NCI-H1092 treated with DMSO at 0.1 percent for 48 hours (cell line): ENCODE measurements at places on chromosomes 16 and 17.

GRCh38 chr17:52237151-52237550, 78.6 kb upstream of the CA10 start:
- no peak for DNase-seq

DNA sequence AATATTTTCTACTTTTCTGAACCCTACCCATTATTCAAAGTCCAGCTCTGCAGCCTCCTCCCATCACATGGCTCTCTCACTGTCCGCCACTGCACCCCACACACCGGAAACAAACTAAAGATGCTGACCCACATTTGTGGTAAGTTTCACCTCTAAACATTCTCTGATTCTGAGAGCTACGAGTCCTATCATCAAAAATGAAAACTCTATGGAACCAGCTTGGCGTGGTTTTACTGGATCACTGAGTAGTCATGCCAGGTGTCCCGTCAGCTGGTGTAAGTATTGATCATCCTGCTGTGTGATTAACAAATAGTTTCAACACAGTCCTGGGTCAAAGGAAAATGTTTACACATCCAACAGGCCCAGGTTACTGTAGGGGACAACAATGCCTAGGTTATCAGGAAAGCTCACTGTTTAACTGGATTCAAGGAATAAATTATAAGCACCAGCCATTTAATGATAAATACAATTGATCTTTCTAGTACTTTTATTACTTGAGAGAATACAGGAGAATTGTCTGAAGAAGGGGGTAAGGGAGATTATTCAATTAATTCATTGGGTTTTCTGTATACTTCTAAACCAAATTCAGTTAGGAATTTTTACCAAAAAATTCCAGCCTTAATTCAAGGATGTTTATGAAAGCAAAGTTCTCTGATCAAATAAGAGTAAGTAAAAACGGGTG, 33.9 kb downstream of the CYTH1 start:
- DNase-seq, result no peak

- DNase-seq, result no peak
Measured at GRCh38 chr17:9108146-9108545, 86.8 kb downstream of the NTN1 start.

DNA sequence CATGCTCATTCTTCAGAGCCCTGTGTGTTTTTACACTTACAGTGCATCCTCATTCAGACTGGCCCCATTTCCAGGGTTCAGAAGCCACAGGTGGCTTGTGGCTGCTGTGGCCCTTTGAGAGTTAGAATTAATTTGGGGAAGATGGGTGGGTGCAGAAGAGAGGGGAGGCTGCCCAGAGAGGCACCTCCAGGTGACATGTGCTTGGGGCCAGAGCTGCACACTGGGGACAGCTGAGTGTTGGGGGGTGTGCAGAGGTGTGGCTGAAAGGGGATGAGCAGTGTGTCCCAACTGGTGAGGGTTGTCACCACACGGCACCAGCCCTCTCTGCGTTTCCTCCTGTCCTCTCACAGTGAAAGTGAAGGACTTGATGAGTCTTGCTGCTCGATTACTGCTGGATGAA, 6.9 kb upstream of the EIF1 start:
- no peak for DNase-seq

- no peak for DNase-seq
Measured at GRCh38 chr16:85901773-85902365, 2.9 kb downstream of the IRF8 start.

DNA sequence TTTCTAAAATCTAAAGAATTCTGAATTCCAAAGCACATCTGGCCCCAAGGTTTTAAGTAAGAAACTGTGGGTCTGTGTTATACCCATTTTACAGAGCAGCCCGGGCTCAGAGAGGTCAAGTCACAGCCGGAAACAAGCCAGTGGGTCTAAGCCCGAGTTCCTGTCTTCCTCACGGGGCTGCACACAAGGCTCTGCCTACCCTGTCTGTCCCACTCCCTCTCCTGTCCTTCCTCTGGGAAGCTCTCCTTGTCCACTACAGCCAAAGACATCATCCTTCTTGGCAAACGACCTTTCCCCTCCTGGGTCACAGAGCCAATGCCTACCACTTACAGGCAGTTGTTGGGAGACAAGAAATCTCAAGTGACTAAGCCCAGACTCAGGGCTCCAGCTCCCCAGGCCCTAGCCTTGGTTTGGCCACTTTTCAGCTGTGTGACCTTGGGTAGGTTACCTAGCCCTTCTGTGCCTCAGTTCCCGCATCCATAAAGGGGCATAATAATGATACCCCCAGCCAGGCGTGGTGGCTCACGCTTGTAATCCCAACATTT, 55.6 kb upstream of the MAP3K14 start:
- no peak for DNase-seq

DNA sequence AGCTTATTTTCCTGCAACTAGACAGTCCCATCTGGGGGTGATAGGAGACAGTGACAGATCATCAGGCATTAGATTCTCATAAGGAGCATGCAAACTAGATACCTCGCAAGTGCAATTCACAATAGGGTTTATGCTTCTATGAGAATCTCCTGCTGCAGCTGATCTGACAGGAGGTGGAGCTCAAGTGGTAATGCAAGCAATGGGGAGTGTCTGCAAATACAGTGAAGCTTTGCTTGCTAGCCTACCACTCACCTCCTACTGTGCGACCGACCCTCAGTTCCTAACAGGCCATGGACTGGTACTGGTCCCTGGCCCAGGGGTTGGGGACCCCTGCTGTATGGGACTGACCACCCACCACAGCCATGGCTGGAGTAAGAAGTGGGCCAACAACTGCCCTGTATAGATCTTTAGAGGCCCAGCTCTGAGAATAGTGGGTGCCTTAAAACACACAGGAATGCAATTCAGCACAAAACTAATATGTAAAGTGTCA, 26.0 kb upstream of the IRX3 start:
- no peak for DNase-seq
